ENCODE measurements at places on chromosomes 2 and 18. TPM values are rescaled to one million over a fixed set of nuclear protein-coding genes. Genes with fewer than 3 reads are reported as not detected.

DNA sequence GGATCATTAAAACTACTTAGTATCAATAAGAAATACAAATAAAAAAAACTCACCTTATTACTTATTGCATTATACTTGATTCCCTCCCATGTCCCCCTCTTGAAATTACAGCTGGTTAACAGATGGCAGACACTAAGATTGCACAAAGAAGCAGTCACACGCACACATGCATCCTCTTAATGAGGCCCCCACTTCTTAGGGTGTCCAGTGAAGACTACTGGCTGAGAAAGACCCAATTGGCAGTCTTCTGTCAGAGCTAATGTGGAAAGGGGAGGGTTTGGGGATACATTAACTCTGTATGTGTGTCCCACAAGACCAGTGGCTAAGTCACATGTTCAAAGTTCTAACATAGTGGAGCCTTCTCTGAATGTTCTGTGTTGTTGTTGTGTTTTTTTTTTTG is 210.7 kb downstream of the MTX2 start:
- H3K27ac ChIP-seq: no peak overlapping the region
- no peak for DNase-seq
- no peaks in the 10 kb centered on the region for H3K27me3 ChIP-seq
- H3K4me3 ChIP-seq: no peak overlapping the region
- H3K36me3 ChIP-seq: no peaks in the 10 kb centered on the region

DNA sequence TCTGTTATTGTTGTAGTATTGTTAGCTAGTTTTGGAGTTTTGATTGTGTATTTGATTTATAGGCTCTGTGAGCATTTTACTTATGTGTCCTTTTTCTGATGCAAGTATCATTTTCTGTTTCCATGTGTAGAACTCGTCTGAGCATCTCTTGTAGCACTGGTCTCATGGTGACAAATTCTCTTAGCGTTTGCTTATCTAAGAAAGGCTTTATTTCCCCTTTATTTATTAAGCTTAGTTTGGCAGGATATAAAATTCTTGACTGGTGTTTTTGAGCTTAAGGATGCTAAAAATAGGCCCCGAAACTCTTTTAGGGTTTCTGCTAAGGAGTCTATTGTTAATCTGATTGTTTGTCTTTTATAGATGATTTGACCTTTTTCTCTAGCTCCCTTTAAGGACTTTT is 57.6 kb upstream of the THUMPD2 start:
- DNase-seq: no peak
- H3K4me1 ChIP-seq: peaks cover 12% of the 10 kb centered on the region
- no peaks in the 10 kb centered on the region for H3K36me3 ChIP-seq
- H3K27ac ChIP-seq: no peak overlapping the region

The EML6 gene
- 3.2 TPM for total RNA-seq

The INO80B gene
- total RNA-seq: 37.7 TPM

DNA sequence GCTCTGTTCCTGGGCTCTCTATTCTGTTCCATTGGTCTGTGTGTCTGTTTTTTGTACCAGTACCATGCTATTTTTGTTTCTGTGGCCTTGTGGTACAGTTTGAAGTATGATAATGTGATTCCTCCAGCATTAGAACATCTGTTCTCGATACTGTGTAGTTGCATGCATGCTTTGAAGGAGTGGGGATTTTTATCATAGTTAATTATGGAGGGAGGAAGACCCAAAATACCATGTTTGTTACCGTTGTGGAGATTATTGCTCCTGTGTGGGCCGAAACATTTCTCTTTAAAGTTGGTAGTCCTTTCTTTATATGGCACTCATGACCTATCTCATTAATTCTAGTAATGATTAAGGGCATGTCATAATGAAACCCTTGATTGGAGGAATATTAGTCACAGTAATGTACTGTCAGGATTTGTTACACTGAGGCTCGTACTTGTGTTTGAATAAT is 87.6 kb downstream of the TTC27 start:
- H3K27me3 ChIP-seq: no peaks in the 10 kb centered on the region

GRCh38 chr2:30683236-30683956 is 123.8 kb downstream of the CAPN13 start:
- no peak for DNase-seq
- no peak overlapping the region for H3K27ac ChIP-seq
- H3K4me1 ChIP-seq: no peaks in the 10 kb centered on the region
- H3K36me3 ChIP-seq: no peaks in the 10 kb centered on the region

DNA sequence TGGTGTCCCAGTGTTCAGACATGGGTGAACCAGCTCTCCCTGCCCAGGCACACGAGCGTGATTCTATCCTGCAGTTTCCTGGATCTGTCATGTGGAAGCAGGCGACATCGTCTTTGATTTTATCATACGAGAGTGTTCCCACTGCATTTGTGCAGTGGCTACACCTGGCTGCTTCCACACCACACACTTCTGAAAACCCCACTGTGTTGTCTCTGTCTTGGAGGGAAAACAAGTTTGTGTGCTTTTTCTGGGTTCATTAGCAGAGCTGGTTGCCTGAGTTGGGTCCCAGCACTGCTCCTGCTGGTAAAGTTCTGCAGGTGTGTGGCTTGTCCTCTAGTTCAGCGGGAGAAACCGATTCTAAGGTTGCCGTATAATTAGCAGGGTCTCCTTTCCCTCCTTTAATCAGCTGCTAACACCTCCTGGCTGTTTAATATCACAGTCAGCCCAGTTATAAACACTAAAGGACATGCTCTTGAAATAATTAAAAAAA is 58.5 kb upstream of the TWIST2 start:
- H3K27me3 ChIP-seq: no peaks in the 10 kb centered on the region
- DNase-seq: no peak
- no peak overlapping the region for H3K4me3 ChIP-seq
- H3K4me1 ChIP-seq: no peaks in the 10 kb centered on the region
